ENCODE measurements at places on chromosomes 13 and 19.

DNA sequence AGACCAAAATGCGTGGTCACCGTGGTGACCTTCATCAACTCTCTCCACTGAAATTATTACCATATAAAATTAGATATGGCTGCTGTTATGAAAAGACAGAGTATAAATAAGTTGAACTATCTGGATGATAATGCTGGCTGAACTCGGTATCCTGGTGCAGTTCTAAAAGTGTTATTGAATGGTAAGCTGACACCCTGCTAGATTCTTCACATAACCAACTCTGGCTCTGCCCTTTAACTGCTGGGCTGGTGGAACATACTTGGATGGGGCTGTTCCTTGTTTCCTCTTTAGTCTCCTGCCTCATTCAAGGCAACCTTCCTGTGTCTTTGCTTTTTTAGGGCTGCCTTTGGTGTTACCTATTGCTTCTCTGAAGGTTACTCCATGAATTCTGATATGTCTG lies 106.9 kb downstream of the FGF9 start:
- DNase-seq: no peak

DNA sequence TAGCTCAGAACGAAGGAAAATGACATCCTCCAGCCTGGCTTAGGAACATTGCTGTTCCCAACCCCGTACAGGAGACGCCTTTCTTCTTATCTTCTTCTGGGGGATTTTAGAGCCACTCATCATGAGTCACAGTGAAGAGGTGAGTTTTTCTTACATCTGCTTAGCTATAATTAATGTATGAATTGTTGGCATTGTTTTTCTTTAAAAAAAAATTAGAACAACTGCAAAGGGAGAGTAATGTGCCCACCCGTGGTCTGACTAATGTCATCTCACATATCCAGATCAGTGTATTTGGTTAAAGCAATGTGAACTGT lies 310.6 kb upstream of the TSHZ3 start:
- no peak for DNase-seq

GRCh38 chr19:33085570-33086128 lies 4.7 kb downstream of the GPATCH1 start:
- DNase-seq: no peak

DNA sequence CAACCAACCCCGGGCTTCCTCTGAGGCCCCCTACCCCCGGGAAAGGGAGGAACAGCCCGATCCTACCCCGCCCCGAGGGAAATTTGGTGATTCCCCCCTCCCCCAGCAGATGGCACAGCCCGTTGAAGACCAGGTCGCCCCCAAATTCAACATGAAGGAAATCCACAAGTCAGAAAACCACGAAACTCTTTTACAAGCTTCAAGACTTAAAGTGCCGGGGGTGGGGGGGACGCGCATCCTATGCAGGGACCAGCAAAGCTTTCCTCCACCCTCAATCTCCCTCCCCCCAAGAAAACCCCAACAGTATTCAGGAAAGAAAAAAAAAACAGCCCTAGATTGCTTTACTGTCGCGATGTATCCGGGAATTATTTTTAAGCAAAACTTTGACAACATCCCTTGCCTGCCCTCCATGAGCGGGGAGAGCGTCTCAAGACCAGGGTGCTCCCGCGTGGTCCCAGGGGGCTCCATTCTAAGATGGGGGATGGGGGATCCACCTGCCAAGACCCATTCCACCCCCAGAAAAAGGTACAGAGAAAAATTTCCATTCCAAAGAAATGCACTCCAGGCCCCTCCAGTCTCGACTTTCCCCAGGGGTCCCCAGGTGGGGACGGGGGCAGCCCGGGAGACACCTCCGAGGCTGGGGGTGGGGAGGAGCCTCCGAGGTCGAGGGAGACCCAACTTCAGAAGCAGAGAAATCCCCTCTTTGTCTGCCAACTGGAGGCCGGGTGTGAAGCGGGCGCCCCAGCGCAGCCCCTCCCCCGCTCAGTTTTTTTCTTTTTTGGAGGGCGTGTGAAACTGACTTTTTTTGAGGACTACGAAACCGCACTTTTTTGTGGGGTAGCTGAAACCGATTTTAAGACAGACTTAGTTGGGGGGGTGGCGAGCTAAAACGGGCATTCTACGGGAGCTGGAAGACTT lies 1.5 kb downstream of the TCF3 start:
- DNase-seq: peak; percentile 75

GRCh38 chr13:30898070-30898469 lies 8.0 kb upstream of the MEDAG start:
- no peak for DNase-seq

GRCh38 chr13:26050568-26051230 lies 1.1 kb downstream of the SHISA2 start:
- DNase-seq: peak; percentile 91

DNA sequence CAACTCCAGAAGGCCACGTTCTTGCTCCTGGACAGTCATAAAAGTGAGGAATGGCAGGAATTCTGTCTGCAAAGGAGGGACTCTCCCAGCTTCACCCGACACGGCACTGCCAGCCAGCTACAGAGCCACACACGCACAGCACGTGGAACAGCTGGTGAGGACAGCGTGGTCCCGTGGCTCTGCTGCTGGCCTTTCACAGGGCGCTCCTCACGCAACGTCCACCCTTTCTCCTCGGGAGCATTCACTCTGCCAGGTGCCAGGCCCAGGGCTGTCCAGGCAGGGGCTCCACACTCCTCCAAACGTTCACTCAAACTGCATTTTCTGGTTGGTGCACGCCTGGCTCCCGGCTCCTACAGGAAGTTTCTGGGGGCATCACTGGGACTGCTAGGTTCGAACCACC lies 14.4 kb downstream of the GRTP1 start:
- no peak for DNase-seq

DNA sequence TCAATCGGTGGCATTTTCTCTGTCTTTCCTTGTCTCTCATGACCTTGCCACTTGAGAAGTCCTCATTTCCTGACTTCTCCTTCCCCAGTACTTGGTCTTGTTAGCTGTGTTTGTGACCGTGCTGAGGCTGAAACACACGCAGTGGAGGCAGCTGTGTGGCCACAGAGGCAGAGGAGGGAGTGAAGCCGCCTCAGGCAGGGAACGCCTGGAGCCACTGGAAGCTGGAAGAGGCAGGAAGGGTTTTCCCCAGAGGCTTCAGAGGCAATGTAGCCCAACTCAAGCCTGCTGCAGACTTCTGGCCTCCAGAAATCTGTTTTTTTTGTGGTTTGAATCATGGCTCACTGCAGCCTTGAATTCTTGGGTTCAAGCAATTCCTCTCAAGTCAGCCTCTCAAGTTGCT lies 29.2 kb upstream of the ARGLU1 start:
- no peak for DNase-seq

DNA sequence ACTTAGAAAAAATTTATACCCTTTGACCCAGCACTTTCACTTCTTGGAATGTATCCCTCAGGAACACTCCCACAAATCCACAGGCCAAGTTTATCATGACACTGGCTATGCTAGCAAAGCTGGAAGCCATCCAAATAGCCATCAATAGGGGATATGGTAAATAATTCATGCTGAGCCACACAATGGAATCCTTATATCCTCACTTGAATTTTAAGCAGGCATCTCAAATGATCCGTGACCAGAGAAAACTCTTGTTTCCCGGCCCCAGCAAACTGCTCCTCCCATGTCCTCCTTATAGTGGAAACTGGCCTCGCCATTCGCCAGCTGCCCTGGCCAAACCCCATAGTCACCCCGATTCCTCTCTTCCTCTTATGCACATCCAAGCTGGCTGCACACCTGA lies 37.6 kb downstream of the GRIK5 start:
- no peak for DNase-seq

All from retina (tissue), 1 donor.